ENCODE measurements at places on chromosomes 2 and 18.

DNA sequence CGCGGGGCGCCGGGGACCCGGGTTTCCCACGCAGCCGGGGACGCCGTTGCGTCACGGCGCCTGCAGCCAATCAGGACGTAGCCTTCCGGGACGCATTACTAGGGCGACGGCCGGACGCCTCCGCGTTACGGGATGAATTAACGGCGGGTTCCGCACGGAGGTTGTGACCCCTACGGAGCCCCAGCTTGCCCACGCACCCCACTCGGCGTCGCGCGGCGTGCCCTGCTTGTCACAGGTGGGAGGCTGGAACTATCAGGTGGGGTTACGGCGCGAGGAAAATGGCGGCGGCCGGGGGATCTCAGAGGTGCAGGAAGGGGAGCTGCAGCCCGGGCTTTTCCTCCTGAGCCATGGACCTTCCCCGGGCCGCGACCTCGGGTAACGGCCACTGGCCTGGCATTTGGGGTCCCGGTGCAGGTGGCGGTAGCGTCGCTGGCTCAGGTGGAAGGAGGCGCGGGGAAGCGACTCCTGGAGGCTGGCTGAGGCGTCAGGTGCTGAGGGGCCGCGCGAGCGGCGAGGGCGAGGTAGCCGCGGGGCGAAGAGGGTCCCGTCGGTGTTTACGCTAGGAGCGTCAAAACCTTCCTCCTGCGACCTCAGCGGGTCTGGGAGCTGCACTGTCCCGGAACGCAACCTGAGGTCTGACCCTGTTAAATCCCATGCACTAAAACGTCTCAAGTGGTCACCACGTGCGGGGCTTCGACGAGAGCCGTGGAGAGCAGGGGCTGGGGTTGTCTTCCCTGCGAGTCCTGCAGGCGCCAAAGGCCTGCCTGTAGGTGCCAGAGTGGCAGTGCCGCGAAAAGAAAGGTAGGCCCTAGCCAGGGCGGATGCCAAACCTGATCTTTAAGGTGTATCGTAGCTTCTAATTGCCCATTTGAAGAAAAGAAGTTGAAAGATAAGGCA, at the start of gene LCLAT1:
Gene LCLAT1, plus strand, starts transcription at position 98 of the 897 bp plus-strand sequence. CDS start 78,345 bp downstream, outside the sequence.
- peak; percentile 72 for DNase-seq

DNA sequence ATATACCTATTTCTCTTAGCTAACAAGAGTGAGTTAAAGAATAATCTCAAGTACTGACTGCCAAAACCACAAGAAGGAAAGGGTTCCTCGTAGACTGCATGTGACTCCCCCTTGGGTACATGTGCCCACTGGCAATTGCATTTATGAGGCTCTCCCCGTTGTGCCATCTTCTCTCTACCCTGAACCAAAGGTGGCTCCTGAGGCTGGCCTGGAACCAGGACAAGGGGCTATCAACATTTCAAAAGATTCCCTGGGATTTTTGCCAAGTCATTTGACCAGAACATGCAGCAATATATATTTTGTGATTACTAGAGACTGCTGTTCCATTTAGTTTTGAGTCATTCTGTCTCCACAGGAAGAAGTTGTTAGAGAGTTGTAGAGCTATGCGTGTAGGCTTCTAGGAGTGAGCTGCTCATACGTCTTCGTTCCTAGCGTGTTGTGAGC, 45.8 kb downstream of the LAMA3 start:
- DNase-seq: peak; percentile 79

DNA sequence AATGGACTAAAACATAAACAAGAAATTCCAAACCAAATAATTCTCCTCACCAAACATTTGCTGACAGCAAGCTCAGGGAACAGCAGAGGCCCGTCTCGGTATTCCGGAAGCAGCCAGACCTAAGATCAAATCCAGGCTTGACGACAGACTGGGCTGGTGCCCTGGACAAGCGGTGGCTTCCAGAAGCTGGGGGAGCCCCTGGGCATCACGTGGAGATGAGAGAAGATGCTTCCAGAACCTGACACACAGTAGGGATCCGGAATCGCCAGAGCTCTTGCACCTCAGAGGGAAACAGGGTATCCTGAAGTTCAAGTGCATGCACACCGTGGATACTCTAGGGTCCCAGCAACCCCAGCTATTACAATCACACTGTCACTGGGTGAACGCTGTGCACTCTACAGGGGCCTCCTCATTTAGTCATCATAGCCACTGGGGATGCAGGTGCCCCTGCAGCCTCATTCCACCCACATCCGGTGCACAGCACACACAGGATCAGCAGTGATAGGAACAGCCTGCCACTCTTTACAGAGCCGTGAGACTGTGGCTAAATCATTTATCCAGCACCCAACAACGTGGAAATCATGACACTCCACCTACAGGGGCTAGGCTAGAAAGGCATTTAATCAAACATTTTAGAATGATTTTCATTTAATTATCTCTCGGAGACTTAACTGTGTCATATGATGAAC, 102.6 kb downstream of the HDAC4 start:
- DNase-seq: no peak

GRCh38 chr18:62857263-62857976, 142.1 kb downstream of the PHLPP1 start:
- no peak for DNase-seq

- DNase-seq: no peak
Measured at GRCh38 chr18:41482501-41482900, 472.5 kb upstream of the PIK3C3 start.

DNA sequence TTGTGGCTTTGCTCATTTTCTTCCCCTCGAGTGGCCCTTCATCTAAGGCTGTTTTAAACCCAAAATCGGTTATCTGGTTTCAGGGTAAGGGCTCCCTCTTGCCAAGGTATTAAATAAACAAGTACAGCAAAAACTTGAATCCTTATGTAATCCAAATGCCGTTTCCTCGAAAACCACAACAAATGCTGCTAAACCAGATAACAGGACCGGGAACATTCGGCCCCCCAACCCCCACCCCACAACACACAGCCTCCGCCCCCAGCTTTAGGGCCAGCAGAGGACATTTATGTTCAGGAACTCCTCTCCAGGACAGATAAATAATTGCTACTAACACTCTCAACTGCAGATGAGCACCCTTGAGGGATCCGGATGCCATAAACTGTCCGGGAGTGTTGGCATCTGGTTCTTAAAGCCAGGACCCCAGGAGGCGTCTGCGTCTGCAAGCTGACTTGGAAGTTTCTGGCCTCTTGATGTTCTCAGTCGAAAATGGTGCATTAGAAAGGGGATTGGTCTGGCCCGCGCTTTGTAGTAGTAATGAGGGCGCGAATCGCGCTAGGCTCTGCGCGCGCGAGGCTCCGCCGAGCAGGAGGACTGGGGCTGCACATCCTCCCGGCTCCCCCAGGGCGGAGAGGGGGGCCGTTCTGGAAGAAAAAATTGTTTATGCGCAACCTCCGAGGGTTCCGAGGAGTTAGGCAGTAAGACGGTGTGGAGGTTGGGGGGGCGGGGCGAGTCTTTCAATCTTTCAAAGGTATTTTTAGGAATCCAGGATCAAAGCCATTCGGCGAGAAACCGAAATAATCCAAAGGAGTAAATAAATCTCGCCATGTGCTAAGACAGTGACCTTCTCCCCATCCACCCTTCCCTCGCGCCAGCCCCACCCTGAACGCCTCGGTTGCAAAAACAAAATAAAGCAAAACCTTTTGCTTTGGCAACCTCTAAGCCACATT, 3.9 kb upstream of the ID2 start:
- DNase-seq: peak; percentile 58

DNA sequence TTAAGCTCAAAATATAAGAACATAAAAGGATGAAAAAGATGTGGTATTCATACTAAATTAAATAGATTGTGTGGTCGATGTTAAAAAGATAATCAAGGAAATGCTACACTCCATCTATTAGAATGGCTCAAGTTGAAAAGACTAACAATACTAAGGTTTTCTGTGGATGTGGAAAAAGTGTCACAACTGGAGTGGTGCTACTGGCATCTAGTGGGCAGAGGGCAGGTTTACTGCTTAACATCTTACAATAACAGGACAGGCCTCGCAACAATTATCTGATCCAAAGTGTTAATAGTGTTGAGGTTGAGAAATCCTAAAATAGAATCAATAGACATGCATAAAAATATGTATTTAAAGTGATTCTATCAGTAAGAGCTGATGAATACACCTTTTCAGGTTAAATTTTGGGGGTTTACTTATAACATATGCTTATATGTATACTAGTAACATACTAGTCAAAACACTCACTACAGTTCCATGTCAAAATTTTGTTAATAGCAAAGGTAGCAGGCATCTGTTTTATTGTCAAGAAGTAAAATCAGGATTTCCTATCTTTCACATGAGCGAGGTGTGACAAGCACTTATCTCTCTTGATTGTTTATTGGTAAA, 91.5 kb upstream of the TMEFF2 start:
- DNase-seq: peak; percentile 70

GRCh38 chr2:54149638-54150441, 34.4 kb downstream of the ACYP2 start:
- peak; percentile 19 for DNase-seq

DNA sequence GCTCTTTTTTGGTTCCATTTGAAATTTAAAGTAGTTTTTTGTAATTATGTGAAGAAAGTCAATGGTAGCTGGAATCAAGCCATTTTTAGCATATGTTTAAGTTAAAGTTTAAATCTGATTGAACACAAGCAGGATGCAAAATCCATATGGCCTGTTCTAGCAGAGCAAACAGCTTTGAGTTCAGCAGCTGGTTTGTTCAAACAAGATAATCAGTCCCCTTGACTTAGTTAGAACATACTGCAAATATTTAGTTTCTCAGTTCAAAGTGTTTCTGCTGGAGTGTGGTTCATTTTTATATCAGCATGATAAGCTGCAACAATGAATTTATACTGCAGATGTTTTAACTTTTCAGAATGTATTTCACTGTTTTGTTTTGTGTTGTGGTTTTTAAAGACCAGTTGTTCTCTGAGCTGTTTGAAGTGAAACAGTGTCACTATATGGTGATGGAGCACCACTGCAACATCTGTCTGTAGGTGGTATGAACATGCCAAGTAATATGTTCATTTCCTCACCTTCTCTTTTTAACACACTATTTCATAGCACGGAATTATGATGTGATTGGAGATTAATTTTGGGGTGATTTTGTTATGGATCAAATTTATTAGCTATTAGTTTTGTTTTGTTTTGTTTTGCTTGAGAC, 125.3 kb downstream of the COL4A4 start:
- DNase-seq: no peak

- DNase-seq: no peak
Measured at GRCh38 chr18:72866901-72867745, 664 bp downstream of the NETO1 start.

DNA sequence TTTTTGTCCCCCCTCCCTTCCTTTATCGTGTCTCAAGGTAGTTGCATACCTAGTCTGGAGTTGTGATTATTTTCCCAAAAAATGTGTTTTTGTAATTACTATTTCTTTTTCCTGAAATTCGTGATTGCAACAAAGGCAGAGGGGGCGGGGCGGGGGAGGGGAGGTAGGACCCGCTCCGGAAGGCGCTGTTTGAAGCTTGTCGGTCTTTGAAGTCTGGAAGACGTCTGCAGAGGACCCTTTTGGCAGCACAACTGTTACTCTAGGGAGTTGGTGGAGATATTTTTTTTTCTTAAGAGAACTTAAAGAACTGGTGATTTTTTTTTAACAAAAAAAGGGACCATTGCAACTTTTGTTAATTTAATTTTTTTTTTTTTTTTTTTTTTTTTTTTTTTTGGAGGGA, 2.1 kb downstream of the SOX11 start:
- DNase-seq: peak; percentile 3

All from iris pigment epithelial cell (primary cell).